ENCODE measurements at places on chromosomes 13 and 19.

DNA sequence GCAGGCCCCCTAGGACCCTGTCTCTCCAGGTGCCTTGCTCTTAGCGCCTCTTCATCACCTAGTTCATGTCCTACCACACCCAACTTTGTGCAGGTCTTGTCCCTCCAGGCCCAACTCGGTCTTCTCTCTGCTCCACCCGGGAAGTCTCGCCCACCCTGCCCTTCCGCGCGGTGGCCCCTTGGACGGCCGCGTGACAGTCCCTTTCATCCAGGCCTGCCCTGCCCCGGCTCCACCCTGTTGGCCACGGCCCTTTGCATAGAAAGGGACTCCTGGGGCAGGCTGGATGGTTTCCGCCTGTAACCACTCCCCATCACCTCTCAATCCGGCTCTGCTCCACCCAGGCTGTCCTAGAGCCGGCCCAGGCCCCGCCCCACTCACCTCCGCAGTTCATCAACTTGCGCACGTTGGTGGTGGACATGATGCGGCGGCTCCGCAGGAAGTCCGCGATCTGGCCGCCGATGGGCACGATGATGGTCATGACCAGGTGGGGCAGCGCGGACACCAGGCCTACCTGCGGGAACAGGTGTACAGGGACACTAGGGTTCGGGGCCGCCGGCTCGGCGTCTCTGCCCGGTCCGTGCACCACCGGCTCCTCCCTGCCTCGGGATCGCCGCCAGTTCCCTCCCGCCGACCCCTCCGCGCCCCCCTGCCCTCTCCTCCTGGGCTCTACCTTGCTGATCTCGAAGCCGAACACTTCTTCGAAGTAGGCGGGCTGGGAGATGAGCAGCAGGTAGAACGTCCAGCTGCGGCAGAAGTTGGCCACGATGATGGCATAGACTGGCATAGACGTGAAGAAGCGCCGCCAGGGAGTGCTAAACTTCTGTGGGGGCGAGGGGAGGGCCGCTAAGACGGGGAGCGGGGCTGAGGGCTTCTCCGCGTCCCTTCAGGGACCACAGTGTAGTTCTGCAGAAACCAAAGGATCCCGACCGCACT lies 7.2 kb downstream of the GFY start:
- H3K27ac ChIP-seq, result no peak overlapping the region
- H3K4me1 ChIP-seq, result no peaks in the 10 kb centered on the region
- H3K27me3 ChIP-seq, result peaks cover 90% of the 10 kb centered on the region
- DNase-seq, result no peak

DNA sequence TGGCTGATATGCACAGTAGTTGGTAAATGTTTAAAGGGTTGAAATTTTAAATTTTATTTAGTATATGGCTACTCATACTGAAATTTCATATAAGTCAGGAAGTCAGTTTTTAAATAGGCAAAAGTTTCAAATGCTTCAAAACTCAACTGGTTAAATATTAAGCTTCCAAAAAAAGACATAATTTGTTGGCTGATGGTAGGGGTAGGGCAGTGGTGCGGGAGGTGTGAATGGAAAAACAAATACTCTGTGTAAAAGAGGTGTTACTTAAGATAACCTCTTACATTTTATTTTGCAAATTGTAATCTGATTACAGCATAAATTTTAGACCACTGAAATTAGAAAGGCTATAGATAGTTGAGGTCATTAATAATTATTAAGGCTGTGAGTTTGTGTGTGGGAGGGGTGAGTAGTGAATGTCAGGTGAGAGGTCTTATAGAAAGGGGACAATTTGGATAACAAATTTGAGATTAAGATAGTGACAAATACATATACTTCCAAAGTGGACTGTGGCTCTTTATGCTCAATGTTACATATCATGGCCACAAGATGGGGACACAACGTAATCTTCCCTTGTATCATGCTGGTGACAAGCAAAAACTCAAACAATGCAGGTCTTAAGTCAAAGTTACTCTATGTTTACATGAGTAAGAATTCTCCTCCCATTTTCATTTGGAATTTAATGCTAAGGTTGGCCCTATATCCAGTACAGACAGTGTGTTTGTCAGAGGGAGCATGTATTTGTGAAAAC lies 36.6 kb upstream of the OXGR1 start:
- no peaks in the 10 kb centered on the region for H3K36me3 ChIP-seq
- no peak overlapping the region for H3K27ac ChIP-seq
- no peak for DNase-seq
- no peaks in the 10 kb centered on the region for H3K27me3 ChIP-seq

- H3K4me1 ChIP-seq, result no peaks in the 10 kb centered on the region
- H3K4me3 ChIP-seq, result no peak overlapping the region
- H3K27ac ChIP-seq, result no peak overlapping the region
- H3K36me3 ChIP-seq, result no peaks in the 10 kb centered on the region
- no peaks in the 10 kb centered on the region for H3K27me3 ChIP-seq
These were observed 1117.2 kb upstream of the SPRY2 start for GRCh38 chr13:81458170-81458569.

- H3K36me3 ChIP-seq, result no peaks in the 10 kb centered on the region
- no peak overlapping the region for H3K4me3 ChIP-seq
- DNase-seq, result no peak
- H3K27ac ChIP-seq, result no peak overlapping the region
These were observed 37.6 kb downstream of the SOX21 start for GRCh38 chr13:94674609-94675348.

DNA sequence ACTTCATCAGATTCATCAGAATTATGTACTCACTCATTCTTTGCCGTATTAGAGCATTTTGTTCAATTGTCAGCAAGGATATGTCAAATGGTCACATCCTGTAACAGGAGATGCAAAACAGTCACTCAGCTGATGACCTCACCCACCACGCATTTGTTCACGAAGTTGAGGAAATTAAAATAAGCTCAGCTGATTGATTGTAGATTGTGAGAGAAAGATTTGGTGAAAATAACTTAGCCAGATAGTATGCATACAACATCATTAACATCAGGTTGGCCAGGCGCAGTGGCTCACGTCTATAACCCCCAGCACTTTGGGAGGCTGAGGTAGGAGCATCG lies 22.6 kb upstream of the CDC16 start:
- no peaks in the 10 kb centered on the region for H3K27me3 ChIP-seq
- no peak overlapping the region for H3K4me3 ChIP-seq
- no peak overlapping the region for H3K27ac ChIP-seq
- DNase-seq, result no peak

DNA sequence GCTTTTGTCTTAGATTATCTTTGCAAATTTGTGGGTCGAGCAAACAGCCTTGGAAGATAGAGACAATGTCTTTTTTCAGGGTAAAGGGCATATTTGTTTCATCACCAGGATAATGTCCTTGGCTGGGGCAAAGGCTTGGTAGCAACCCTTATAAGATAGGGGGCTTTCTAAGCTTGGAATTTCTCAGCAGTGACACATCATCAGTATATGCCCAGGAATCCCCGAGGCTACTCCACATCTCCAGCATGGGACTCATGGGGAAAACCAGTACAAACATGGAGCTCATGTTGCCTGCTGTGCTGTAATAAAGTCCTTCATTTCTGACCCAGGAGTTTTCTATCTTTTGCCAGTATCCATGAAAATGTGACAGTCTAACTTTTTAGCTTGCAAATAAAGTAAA lies 77.1 kb downstream of the DCLK1 start:
- no peaks in the 10 kb centered on the region for H3K27me3 ChIP-seq
- H3K27ac ChIP-seq, result no peak overlapping the region
- H3K4me3 ChIP-seq, result no peak overlapping the region

GRCh38 chr19:10864538-10864899 lies 6.8 kb upstream of the CARM1 start:
- H3K27me3 ChIP-seq, result no peaks in the 10 kb centered on the region
- H3K27ac ChIP-seq, result no peak overlapping the region
- H3K36me3 ChIP-seq, result no peaks in the 10 kb centered on the region
- DNase-seq, result no peak
- H3K4me1 ChIP-seq, result no peaks in the 10 kb centered on the region

DNA sequence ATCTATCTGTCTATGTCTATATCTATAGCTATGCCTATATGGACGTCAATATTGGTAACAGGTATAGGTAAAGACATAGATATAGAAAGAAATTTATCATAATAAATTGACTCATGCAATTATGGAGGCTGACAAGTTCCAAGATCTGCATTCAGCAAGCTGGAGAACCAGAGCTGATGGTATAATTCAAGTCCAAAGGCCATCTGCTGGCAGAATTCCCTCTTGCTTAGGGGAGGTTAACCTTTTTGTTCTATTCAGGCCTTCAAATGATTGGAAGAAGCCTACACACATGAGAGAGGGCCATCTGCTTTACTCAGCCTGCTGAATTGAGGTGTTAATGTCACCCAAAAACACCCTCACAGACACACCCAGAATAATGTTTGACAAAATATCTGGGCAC lies 10.8 kb downstream of the RASL11A start:
- no peak for DNase-seq
- no peak overlapping the region for H3K27ac ChIP-seq
- no peaks in the 10 kb centered on the region for H3K27me3 ChIP-seq
- no peaks in the 10 kb centered on the region for H3K4me1 ChIP-seq
- H3K4me3 ChIP-seq, result no peak overlapping the region

- H3K36me3 ChIP-seq, result peaks cover 41% of the 10 kb centered on the region
- no peaks in the 10 kb centered on the region for H3K27me3 ChIP-seq
- peak; percentile 99 for DNase-seq
- peak overlapping the region; percentile 98 for H3K27ac ChIP-seq
These were observed 26.1 kb downstream of the GAS6 start for GRCh38 chr13:113837560-113838355.

GRCh38 chr13:105607016-105607415 lies 928.4 kb downstream of the EFNB2 start:
- no peaks in the 10 kb centered on the region for H3K4me1 ChIP-seq
- H3K36me3 ChIP-seq, result no peaks in the 10 kb centered on the region
- H3K27ac ChIP-seq, result no peak overlapping the region
- H3K27me3 ChIP-seq, result no peaks in the 10 kb centered on the region

DNA sequence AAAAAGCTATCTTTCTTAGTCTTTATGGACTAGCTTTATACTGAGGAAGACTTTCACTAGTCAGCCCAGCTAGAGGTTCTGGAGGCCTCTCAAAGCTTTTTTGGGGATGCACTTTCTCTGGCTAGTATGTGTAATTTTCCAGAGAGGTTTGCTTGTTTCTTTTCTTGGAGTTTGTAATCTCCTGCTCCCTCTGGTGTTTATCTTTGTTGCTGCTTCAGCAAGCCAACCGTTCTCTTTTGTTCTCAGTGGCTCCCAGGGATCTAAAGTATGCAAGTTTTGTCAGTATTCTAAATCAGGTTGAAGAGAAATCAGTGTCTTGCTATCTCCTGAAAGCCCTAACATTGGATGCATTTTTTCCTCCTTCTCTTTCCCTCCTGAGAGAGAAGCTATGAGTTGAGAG lies 121.1 kb upstream of the MYO16 start:
- no peak for DNase-seq
- no peaks in the 10 kb centered on the region for H3K4me1 ChIP-seq
- no peaks in the 10 kb centered on the region for H3K36me3 ChIP-seq
- no peak overlapping the region for H3K4me3 ChIP-seq

DNA sequence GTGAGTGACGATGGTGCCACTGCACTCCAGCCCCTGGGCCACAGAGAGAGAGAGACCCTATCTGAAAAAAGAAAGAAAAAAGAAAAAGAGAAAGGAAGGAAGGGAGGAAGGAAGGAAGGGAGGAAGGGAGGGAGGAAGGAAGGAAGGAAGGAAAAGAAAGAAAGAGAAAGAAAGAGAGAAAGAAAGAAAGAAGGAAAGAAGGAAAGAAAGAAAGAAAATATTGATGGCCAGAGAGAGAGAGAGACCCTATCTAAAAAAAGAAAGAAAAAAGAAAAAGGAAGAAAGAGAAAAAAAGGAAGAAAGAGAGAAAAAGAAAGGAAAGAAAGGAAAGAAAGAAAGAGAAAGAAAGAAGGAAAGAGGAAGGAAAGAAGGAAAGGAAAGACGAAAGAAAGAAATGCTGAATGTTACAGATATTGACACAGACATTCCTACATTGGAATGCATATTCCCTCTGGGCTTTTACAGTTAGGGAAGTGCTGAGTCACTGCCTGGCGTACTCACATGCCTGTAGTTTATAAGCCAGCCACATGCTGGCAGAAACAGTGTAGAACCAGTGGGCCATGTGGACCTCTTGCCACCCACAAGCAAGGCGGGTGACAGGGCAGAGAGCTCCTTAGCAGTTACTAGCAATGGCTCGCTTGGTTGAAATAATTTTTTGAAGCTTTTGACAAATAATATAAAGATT lies 34.6 kb upstream of the SLC46A3 start:
- DNase-seq, result no peak
- H3K4me1 ChIP-seq, result peaks cover 11% of the 10 kb centered on the region
- H3K27ac ChIP-seq, result peak overlapping the region; percentile 38
- H3K36me3 ChIP-seq, result no peaks in the 10 kb centered on the region
- no peaks in the 10 kb centered on the region for H3K27me3 ChIP-seq

- H3K4me1 ChIP-seq, result peaks cover 3% of the 10 kb centered on the region
- H3K27me3 ChIP-seq, result no peaks in the 10 kb centered on the region
- no peak for DNase-seq
- no peak overlapping the region for H3K4me3 ChIP-seq
- no peak overlapping the region for H3K27ac ChIP-seq
- no peaks in the 10 kb centered on the region for H3K36me3 ChIP-seq
These were observed 34.4 kb downstream of the LMO7 start for GRCh38 chr13:75670496-75670895.
